OCI-LY7 (cell line): ENCODE measurements at places on chromosomes 16 and 17.

GRCh38 chr17:76588182-76588581 is 2.5 kb upstream of the ST6GALNAC2 start:
- no peak for DNase-seq

DNA sequence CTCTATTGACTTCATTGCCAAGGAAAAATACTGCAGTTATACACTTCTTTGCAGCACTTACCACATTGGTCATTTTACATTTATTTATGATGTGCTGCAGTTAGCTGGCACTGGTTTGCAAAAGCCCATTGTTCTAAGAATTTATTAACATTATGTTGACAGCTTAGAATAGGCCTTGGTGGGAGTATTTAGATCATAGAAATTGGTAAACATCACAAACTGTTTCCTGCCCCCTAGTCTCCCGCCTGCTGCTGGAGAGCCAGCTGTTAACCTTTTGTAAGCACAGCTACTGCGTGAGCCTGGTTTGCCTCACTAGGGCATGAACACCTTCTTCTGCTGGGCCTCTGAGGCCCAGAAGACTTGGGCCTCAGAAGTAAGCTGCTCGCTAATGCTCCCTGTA is 651.4 kb upstream of the GOT2 start:
- DNase-seq = no peak

GRCh38 chr17:28503420-28503819 is 2.7 kb upstream of the FOXN1 start:
- no peak for DNase-seq

DNA sequence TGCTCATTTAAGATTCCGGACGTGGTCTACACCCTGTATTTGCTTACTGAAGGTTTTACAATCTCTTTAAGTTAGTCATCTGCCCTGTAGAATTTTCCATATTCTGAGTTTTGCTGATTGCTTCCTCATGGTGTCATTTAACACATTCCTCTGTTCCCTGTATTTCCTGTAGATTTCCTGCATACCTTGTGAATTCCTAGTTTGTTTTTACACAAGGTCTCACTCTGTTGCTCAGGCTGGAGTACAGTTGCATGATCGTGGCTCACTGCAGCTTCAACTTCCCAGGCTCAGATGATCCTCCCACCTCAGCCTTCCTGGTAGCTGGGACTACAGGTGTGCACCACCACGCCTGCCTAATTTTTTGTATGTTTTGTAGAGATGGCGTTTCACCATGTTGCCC is 66.8 kb downstream of the CMIP start:
- no peak for DNase-seq

GRCh38 chr17:1916963-1917715 is 87.3 kb downstream of the RPA1 start:
- no peak for DNase-seq

DNA sequence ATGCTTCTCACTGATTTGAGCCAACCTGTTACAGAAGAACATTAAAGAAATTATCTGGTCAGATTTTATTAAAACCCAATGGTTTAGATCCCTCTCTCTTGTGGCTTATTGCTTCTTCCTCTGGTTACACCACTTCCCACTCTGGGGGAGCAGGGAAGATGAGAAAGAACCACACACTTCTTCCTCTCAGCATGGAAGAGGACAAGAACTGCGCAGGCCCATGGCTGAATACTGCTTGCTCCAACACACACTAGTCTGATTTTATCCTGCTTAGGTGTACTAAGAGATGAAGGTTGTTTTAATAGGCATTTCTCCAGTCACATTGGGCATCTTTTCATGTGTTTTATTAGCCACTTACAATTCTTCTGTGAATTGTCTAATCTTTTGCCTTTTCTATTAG is 27.6 kb downstream of the MAP3K3 start:
- no peak for DNase-seq

DNA sequence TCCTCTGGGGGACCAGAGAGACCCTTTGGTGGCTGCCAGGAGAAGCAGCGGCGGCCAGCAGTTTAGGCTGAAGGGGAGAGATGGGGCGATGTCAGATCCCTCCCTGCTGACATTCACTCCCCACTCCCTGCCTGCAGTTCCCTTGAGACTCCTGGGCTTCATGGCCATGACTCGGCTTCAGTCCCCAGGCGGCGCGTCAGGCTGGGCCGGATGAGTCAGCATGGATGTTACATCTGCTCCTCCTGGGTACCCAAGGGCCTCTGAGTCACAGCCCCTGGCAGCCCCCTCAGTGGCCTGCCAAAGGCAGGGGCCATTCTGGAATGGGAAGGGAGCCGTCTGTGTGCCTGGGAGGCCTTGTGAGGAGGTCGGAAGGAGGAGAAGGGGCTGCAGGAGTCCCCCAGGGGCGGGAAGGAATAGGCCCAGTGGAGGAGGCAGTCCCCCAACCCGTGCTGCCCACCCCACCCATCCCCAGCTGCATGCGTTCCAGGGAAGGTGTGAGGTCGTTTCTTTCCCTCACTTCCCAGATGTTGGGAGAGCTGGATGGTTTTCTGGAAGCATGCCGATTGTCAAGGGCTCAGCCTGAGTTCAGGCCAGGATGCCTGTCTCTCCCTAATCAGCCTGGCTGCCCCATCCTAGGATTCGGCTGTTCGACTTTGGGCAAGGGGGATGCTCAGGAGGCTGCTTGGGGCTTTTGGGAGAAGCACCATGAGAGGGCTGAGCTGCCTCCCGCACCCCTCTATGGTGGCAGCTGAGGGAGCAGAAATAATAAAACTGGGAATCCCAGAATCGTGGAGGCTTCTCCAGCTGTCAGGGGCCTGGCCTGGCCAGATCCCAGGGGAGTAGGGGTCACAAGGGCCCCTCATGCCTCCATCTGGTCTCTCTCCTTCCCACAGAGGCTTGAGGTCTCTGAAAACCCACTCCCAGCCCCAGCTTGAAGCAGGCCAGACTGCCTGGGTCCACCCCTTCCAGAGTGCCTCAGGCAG is 9.7 kb downstream of the RHBDL3 start:
- DNase-seq = no peak

DNA sequence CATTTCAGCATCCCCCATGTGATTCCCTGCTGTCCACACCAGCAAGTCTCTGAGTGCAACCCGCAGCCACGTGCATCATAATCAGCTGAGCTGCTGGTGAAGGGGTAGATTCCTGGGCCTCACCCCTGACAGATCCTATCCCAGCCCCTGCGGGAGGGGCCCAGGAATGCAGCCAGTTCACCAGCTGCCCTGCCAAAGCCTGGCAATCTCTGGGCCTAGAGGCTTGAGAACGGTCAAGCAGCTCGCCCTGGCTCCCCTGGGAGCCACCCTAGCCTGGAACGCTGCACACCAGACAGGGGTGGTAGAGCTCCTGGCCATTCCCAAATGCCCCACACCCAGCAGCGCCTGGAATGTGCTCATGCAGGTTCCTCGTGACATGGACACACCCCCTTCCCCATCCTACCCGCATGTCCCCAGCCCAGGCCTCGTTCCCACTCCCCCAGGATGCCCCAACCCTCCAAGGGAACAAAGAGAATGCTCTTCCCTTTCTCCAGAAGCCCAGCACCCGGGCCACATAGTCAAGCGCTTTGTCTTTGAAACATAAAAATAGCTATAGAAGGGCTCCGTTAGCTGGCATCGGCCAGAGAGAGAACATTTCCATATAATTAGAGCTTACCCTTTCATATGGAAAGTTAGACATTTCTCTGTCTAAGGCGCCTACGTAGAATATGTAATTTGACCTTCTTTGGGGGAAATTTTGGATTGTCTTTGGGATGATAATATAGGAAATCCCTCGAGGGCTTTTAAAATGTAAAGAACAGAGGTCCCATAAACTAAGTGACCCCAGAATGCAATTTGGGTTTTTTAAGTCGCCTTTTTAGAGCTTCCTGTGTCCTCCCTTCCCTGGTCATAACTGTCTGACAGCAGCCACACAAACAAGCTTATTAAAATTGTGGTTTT is 3.4 kb downstream of the CEP295NL start:
- DNase-seq = no peak

GRCh38 chr16:7400117-7400890 is 67.7 kb downstream of the RBFOX1 start:
- no peak for DNase-seq

- DNase-seq = no peak
These were observed 64.5 kb downstream of the HS3ST3A1 start for GRCh38 chr17:13537167-13537731.

GRCh38 chr16:30581457-30581856 is 4.0 kb downstream of the ZNF785 start:
- DNase-seq = no peak

- DNase-seq = no peak
These were observed 61.4 kb downstream of the VAT1L start for GRCh38 chr16:77849646-77850258.

GRCh38 chr16:85494315-85494714 is 118.8 kb upstream of the GSE1 start:
- DNase-seq = no peak

- DNase-seq = no peak
These were observed 186.6 kb downstream of the PMP22 start for GRCh38 chr17:15078570-15078969.

- no peak for DNase-seq
These were observed 54.2 kb upstream of the ZNF267 start for GRCh38 chr16:31819386-31819785.

DNA sequence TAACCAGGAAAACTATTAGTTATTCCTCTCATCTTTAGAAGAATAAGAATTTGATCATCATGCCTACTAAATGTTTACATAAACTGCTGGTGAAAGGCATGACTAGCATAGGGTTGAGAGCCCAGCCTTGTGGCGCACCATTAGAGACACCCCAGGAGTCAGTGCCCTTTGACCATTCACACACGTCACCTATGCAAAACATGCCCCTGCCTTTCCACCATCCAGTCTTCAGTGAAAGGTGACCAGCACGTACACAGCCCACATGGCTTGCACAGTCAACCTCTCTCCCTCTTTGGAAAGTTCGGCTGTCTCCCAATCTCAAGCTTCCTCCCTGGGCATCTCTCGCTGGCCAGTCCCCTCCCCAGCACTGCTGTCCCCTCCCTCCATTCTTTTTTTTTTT is 150.3 kb downstream of the ENGASE start:
- no peak for DNase-seq

- DNase-seq = no peak
These were observed 179.9 kb downstream of the CCDC182 start for GRCh38 chr17:57565176-57565575.

GRCh38 chr17:74990581-74991105 is 3.2 kb downstream of the CDR2L start:
- no peak for DNase-seq

DNA sequence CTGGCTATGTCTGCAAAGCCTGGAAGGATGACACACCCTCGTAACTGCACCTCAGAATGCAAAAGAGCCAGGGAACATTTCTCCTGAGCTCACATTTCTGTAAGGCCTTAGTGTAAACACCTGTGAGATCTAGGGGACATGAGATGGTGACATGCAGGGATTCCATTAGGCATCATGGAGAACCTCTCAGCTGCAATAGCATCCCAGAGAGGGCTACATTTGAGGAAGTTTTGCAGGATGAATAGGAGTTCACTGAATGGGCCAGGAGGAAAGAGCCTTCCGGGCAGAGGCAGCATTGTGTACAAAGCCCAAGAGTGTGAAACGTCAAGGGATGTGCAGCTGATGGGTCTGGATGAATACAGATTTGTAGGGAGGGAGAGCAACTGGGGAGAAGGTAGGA is 223.0 kb upstream of the RPL38 start:
- no peak for DNase-seq

DNA sequence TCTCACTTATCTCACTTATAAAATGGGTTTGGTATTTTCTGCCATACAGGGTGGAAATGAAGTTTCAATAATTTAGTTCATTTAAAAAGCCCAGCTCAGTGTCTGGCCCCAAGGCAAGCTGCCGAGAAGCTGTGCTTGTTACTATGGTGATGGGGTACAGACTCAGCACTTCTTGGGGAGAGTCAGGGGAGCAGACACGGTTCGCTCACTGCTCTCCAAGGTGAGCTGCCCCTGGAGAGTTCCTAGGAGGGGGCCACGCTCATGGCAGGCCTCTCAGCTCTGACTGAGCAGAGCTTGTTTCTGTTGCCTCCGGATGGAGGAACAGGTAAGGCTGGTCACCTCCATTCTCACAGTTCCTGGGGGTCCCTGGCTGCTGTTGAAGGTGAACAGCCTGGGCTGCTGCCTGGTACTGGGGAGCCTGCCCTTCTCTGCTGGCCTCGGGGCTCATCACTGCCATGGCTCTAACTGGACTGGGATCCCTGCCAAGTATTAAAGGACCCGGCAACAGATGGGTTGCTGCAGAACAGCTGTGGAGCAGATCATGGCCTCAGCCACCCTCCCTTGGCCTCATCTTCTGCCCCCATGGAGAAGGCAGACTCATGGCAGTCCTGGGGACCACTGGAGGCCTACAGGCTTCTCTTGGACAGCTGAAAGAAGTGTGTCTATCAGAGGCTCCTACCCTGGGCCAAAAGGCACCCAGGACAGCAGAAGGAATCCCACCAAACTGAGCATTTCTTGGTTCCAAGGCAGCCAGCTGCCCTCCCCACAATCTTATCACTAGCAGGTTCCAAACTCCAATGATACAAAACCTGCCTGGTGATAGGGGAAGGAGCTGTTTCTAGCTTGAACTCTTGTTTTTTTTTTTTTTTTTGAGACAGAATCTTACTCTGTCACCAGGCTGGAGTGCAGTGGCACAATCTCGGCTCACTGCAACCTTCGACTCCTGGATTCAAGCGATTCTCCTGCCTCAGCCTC is 25.9 kb upstream of the SPATA32 start:
- no peak for DNase-seq

DNA sequence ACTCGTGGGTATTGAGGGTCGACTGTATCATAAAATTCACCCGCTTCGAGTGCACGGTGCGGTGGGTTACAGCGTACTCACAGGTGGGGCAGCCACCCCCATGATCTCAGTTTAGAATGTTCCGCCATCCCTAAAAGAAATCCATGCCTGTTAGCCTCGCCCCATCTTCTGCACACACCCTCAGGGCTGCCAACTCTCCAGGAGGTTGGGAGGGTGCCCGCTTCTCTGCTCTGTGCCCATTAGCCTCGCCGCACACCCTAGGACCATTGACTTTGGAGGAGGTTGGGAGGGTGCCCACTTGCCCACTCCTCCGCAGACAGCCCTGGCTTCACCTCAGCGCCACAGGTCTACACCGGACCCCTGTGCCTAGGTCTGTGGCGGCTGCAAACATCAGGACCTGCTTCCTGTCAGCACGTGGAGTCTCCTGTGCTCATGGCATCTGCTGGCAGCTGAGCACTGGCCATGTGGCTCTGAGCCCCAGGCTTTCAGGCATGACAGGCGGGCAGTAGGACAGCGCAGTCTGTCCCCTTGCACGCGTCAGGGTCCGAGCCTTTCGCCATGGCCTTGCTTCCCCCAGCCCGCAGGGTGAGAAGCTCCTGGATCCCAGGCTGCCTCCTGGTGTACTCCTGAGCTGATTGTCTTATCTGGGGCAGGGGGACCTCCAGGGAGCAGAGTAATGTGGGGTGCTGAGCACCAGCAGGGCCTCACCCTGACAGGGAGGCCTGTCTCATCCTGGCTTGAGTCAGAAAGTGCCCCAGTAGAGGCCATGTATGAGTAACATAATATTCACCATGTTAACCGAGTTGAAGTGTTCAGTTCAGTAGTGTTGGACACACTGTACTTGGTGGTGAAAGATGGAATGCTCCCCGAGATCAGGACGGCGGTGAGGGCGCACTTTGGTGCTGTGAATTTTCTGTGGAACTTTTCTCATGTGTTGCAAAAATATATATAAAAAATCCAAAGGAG is 21.9 kb downstream of the NME3 start:
- DNase-seq = no peak
